ENCODE measurements at places on chromosomes 1 and 21.

GRCh38 chr1:156601892-156602291 is 613 bp upstream of the GPATCH4 start:
- DNase-seq: no peak
- H3K4me3 ChIP-seq: peak overlapping the region; percentile 99
- H3K36me3 ChIP-seq: peaks cover 9% of the 10 kb centered on the region
- no peaks in the 10 kb centered on the region for H3K27me3 ChIP-seq

GRCh38 chr1:212368073-212368484 is 46.6 kb downstream of the PACC1 start:
- DNase-seq: peak; percentile 42
- peaks cover 2% of the 10 kb centered on the region for H3K36me3 ChIP-seq
- H3K4me3 ChIP-seq: no peak overlapping the region
- H3K4me1 ChIP-seq: no peaks in the 10 kb centered on the region

GRCh38 chr1:14733048-14733778 is 134.7 kb downstream of the KAZN start:
- H3K4me1 ChIP-seq: 0 out of 2 replicates have a peak, but pooled peaks cover 3% of the 10 kb centered on the region
- no peak overlapping the region for H3K4me3 ChIP-seq
- H3K27me3 ChIP-seq: no peaks in the 10 kb centered on the region
- no peak for DNase-seq
- H3K27ac ChIP-seq: no peak overlapping the region

DNA sequence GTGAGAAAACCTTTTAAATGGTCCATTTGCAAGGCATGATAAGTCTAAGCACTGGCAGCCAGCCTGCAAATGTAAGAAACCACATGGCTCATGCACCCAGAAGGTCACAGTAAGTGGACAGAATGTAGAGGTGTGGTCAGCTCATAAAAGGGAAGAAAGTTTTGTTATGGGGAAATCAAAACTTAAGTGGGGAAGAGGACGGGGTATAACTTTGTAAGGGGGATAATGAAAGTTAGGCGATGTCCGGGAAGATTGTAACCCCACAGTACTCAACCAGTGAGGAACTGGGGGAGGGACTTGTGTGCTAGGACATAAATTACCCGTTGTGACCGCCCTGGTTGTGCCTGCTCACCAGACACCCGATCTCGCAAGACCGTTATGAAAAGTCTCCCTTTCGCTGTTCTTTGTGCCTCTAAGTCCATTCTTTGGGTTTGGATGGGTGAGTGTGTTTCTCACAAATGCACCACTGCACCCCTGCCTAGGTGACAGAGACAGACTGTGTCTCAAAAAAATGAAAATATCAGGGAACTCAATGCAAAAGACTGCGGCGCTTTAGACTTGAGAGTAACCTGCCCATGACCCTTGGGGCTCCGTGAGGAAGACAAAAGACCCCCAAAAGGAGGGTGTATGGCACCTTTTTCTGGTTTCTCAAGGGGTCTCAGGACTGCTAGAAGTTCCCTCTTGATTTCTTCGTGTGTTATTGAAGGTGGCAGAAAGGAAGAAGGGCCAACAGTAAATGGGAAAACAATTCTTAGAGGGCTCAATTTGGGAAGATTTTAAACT is 28.6 kb upstream of the ZNF496 start:
- H3K36me3 ChIP-seq: no peaks in the 10 kb centered on the region
- H3K4me1 ChIP-seq: no peaks in the 10 kb centered on the region
- no peak overlapping the region for H3K4me3 ChIP-seq
- H3K27me3 ChIP-seq: peaks cover 4% of the 10 kb centered on the region
- no peak for DNase-seq

DNA sequence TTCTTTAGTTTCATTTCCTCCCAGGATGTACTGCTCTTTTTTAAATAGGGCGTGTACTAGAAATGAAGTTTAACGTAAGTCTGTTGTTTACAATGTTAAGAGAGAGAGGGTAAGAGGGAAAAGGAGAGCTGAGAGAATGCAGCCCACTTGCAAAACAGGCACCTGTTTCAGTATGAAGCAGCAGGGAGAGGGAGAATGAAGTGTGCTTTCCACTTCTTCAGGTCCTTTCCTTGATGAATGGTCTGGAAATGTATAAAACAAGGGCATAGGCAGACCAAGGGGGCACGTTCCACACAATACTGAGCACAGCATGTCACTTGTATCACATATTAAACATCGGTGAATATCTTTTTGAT is 2.0 kb downstream of the KCNA3 start:
- H3K36me3 ChIP-seq: no peaks in the 10 kb centered on the region
- H3K4me3 ChIP-seq: no peak overlapping the region
- no peak overlapping the region for H3K27ac ChIP-seq
- H3K27me3 ChIP-seq: peaks cover 1% of the 10 kb centered on the region

DNA sequence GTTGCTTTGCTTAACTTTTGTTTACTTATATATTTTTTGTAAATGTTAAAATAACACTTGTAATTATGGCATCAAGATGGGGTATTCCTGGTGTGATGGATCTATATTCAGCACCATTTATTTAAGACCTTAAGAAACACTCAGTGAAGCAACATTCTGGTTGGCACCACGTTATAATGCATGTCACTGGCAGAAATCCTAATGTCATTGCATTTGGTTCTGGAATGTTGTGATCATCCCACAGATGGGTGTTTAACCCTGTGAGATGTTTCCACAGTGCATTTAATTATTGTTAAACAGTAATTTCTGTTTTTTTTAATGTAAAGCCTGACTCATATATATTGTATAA is 116.5 kb downstream of the NOS1AP start:
- no peak overlapping the region for H3K4me3 ChIP-seq
- no peaks in the 10 kb centered on the region for H3K36me3 ChIP-seq
- no peaks in the 10 kb centered on the region for H3K27me3 ChIP-seq
- H3K27ac ChIP-seq: no peak overlapping the region
- DNase-seq: no peak

DNA sequence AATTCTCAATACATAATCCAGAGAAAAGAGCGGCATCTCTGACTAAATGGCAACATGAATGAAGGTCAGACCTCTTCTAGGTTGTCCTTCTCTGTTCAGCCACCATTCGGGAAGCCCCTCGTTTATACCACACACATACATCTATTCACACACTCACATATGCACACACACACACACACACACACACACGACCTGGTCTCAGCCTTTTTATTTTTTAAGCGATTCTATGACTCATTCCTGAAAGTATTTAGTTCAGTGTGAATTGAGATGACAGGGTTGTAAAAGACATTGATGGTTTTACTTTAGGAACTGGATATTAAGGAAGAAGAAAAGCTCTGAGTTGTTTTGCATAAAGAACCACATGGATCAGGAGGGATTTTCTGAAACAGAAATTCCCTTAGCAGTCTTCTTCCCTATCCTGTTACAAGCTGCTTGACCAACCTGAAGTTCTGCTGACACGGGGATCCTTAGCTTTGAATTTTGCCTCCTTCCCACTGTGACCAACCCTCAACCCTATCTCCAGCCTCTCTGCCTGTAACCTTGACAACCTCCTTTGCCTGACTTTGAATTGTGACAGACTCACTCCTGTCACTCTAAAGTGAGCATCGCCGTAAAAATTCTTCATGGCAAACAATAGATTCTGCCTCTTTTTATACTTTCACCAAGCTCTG is 383.1 kb upstream of the ESRRG start:
- no peaks in the 10 kb centered on the region for H3K36me3 ChIP-seq
- H3K4me1 ChIP-seq: no peaks in the 10 kb centered on the region
- H3K27ac ChIP-seq: no peak overlapping the region
- H3K27me3 ChIP-seq: no peaks in the 10 kb centered on the region
- H3K4me3 ChIP-seq: no peak overlapping the region

GRCh38 chr21:34671462-34671861 is 2.7 kb downstream of the CLIC6 start:
- peaks cover 28% of the 10 kb centered on the region for H3K27me3 ChIP-seq
- no peak for DNase-seq
- no peak overlapping the region for H3K27ac ChIP-seq
- no peaks in the 10 kb centered on the region for H3K4me1 ChIP-seq

GRCh38 chr21:46441331-46441730 is 17.4 kb upstream of the DIP2A start:
- no peak for DNase-seq
- no peaks in the 10 kb centered on the region for H3K27me3 ChIP-seq
- no peak overlapping the region for H3K27ac ChIP-seq

DNA sequence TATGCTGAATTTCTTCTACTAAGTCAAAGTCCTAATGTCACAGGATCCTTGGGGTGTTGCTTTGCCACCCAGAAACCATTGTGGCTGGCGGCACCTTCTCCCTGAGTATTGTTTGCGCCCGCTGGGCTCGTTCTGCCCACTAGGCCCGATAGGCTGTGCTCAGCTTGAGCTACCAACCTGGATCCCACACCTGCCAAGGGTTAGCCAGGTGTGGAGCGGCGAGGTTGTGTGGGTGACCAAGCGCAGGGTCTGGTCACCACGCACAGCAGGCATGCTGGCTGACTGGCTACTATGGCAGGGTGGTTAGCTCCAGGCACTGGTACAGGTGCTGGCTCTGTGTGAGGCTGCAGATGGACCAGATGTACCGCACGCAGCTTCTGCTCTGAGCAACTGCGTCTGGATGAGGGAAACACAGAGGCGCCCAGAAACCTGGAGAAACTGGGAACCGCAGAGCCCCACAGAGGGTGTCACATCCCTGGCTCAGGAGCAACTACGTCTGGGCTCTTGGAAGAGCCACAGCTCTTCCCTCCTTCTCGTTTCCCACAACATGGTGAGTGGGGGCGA is 50.3 kb upstream of the SCYL3 start:
- H3K27me3 ChIP-seq: no peaks in the 10 kb centered on the region
- H3K4me1 ChIP-seq: no peaks in the 10 kb centered on the region
- no peaks in the 10 kb centered on the region for H3K36me3 ChIP-seq

- no peak overlapping the region for H3K4me3 ChIP-seq
- no peaks in the 10 kb centered on the region for H3K4me1 ChIP-seq
- no peak for DNase-seq
Measured at GRCh38 chr1:21680918-21681317, 11.8 kb upstream of the RAP1GAP start.

DNA sequence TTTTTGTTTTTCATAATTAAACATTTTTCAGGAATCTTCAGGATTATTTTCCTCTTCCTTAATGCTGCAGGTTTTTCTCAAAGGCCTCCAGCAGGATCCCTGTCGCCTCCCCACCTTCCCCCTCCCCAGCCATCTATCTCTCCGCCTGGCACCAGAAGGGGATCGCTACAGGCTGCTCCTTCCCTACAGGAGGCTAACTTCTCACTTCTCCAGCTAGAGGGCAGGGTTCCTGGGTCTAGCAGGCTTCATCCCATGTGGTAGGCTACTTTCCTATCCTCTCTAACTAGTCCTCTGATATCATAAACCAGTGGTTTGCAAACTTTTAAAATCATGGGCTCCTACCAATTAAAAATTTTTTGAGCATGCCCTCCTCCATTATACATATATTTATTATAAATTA is 104.1 kb downstream of the KCNN3 start:
- H3K4me3 ChIP-seq: no peak overlapping the region
- no peak overlapping the region for H3K27ac ChIP-seq
- no peaks in the 10 kb centered on the region for H3K36me3 ChIP-seq
- DNase-seq: no peak
- peaks cover 37% of the 10 kb centered on the region for H3K27me3 ChIP-seq

- H3K4me3 ChIP-seq: no peak overlapping the region
- H3K4me1 ChIP-seq: peaks cover 63% of the 10 kb centered on the region
- no peaks in the 10 kb centered on the region for H3K36me3 ChIP-seq
- no peak for DNase-seq
- H3K27ac ChIP-seq: peak overlapping the region; percentile 94
- H3K27me3 ChIP-seq: no peaks in the 10 kb centered on the region
Measured at GRCh38 chr1:51570063-51570710, 46.7 kb upstream of the OSBPL9 start.

GRCh38 chr1:10578070-10578469 is 103.3 kb downstream of the PEX14 start:
- H3K27me3 ChIP-seq: no peaks in the 10 kb centered on the region
- no peaks in the 10 kb centered on the region for H3K36me3 ChIP-seq
- no peaks in the 10 kb centered on the region for H3K4me1 ChIP-seq
- no peak overlapping the region for H3K4me3 ChIP-seq

- no peak for DNase-seq
- no peak overlapping the region for H3K4me3 ChIP-seq
- H3K4me1 ChIP-seq: peaks cover 83% of the 10 kb centered on the region
Measured at GRCh38 chr1:18945401-18945849, 11.1 kb downstream of the IFFO2 start.

- H3K4me3 ChIP-seq: no peak overlapping the region
- no peaks in the 10 kb centered on the region for H3K4me1 ChIP-seq
- no peak overlapping the region for H3K27ac ChIP-seq
- DNase-seq: no peak
- H3K27me3 ChIP-seq: no peaks in the 10 kb centered on the region
Measured at GRCh38 chr1:71364236-71364635, 283.4 kb upstream of the ZRANB2 start.

- H3K27me3 ChIP-seq: no peaks in the 10 kb centered on the region
- DNase-seq: no peak
- H3K4me1 ChIP-seq: no peaks in the 10 kb centered on the region
- no peak overlapping the region for H3K4me3 ChIP-seq
Measured at GRCh38 chr1:57316291-57316690, 107.6 kb downstream of the DAB1 start.

- H3K27ac ChIP-seq: no peak overlapping the region
- no peak overlapping the region for H3K4me3 ChIP-seq
- no peaks in the 10 kb centered on the region for H3K4me1 ChIP-seq
- H3K27me3 ChIP-seq: no peaks in the 10 kb centered on the region
- H3K36me3 ChIP-seq: no peaks in the 10 kb centered on the region
Measured at GRCh38 chr1:186648613-186649012, 31.6 kb downstream of the PTGS2 start.

GRCh38 chr1:25467193-25467592 is 36.5 kb downstream of the MACO1 start:
- no peaks in the 10 kb centered on the region for H3K4me1 ChIP-seq
- no peak overlapping the region for H3K27ac ChIP-seq
- H3K27me3 ChIP-seq: no peaks in the 10 kb centered on the region
- H3K4me3 ChIP-seq: no peak overlapping the region
- H3K36me3 ChIP-seq: no peaks in the 10 kb centered on the region

DNA sequence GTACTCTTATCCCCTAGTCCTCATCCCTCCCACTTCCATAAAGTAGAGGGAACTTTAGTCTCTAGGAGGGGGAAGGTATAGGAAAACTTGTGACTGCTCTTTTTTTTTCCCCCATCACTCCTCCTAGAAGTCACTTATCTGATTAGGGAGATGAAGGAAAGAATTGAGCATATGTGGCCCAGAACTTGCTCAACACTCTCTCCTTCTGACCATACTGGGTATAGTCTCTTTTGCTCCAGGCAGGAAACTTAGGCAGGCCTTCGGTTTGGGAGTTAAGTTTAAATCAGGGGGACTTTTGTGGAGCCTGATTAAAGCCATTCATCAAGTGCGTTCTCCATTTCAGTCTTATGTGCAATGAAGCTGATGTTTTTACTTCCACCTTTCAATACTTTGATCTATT is 5.8 kb downstream of the UBE2U start:
- no peak overlapping the region for H3K27ac ChIP-seq
- H3K4me3 ChIP-seq: no peak overlapping the region
- H3K36me3 ChIP-seq: no peaks in the 10 kb centered on the region
- H3K4me1 ChIP-seq: no peaks in the 10 kb centered on the region
- no peaks in the 10 kb centered on the region for H3K27me3 ChIP-seq
- no peak for DNase-seq

- no peak for DNase-seq
- H3K36me3 ChIP-seq: no peaks in the 10 kb centered on the region
- H3K4me3 ChIP-seq: no peak overlapping the region
- no peaks in the 10 kb centered on the region for H3K27me3 ChIP-seq
- peaks cover 45% of the 10 kb centered on the region for H3K4me1 ChIP-seq
Measured at GRCh38 chr1:9164919-9165318, 36.0 kb upstream of the GPR157 start.

GRCh38 chr1:71427066-71427465 is 346.2 kb upstream of the ZRANB2 start:
- H3K27me3 ChIP-seq: no peaks in the 10 kb centered on the region
- no peaks in the 10 kb centered on the region for H3K4me1 ChIP-seq
- no peak overlapping the region for H3K27ac ChIP-seq
- H3K36me3 ChIP-seq: no peaks in the 10 kb centered on the region
- no peak overlapping the region for H3K4me3 ChIP-seq

All from Panc1 (cell line).